ENCODE measurements at places on chromosomes 1 and 21. TPM values are rescaled to one million over a fixed set of nuclear protein-coding genes. Genes with fewer than 3 reads are reported as not detected.

The U2AF1 gene
- total RNA-seq = 42.1 TPM

The TRAF3IP3 gene
- total RNA-seq = 6.2 TPM

The SCYL3 gene
- total RNA-seq = 21.2 TPM

The SLFNL1 gene
- 0.68 TPM for total RNA-seq

The TFF1 gene
- total RNA-seq = 2.6 TPM

The TNFRSF8 gene
- 0.36 TPM for total RNA-seq

The KIF26B gene
- 8.0 TPM for total RNA-seq

The GPR157 gene
- total RNA-seq = 12.2 TPM

The RNF11 gene
- total RNA-seq = 124 TPM

The RPE65 gene
- not detected for total RNA-seq

The KCNE2 gene
- not detected for total RNA-seq

The PDC gene
- not detected for total RNA-seq

The KCNJ9 gene
- not detected for total RNA-seq

The OR14K1 gene
- total RNA-seq = not detected

The TMPRSS2 gene
- 154 TPM for total RNA-seq

The YOD1 gene
- 9.8 TPM for total RNA-seq

The NEGR1 gene
- 10.0 TPM for total RNA-seq

The SPRR2E gene
- not detected for total RNA-seq

The MORC3 gene
- total RNA-seq = 59.3 TPM

The OLFML2B gene
- total RNA-seq = 3.4 TPM

The LCE1A gene
- total RNA-seq = not detected

The OLFML3 gene
- total RNA-seq = 43.5 TPM

The UCK2 gene
- 44.7 TPM for total RNA-seq

The LAX1 gene
- total RNA-seq = 2.2 TPM

The SIM2 gene
- total RNA-seq = 0.49 TPM

The AUNIP gene
- 0.91 TPM for total RNA-seq

The AP4B1 gene
- 31.6 TPM for total RNA-seq

The OR2T1 gene
- not detected for total RNA-seq

The PBXIP1 gene
- total RNA-seq = 71.2 TPM

The THEM5 gene
- total RNA-seq = not detected

The PROK1 gene
- 9.3 TPM for total RNA-seq

The AADACL4 gene
- not detected for total RNA-seq

The RASAL2 gene
- total RNA-seq = 26.0 TPM

The UQCRHL gene
- 0.96 TPM for total RNA-seq

The FCGR3A gene
- 6.8 TPM for total RNA-seq

The AMY1C gene
- not detected for total RNA-seq

The BNIPL gene
- total RNA-seq = 10.5 TPM

The CD52 gene
- 9.8 TPM for total RNA-seq

The RXFP4 gene
- not detected for total RNA-seq

The TSTD1 gene
- total RNA-seq = 79.8 TPM

The WDTC1 gene
- 30.3 TPM for total RNA-seq

The IRF6 gene
- 102 TPM for total RNA-seq
